ENCODE measurements at places on chromosomes 13 and 19.
A peak's percentile ranks its signal among the peaks of the same experiment; 100 is the strongest.

DNA sequence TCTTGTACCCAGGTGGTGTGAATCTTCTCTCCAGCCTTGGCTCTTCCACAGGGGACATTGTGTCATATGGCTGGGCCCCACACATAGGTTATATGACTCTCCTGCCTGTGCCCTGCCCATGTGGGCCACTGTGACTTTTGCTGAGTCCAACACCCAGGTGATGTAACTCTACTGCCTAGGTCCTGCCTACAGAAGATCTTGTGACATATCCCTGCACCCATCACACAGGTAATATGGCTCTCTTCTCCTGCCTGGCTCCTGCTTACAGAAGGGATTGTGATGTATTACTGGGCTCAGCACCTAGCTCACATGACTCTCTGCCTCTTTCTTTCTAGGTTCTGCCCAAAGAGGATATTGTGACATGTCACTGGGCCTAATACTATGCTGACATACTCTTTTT, 19.5 kb upstream of the ZNF429 start:
- DNase-seq: no peak

DNA sequence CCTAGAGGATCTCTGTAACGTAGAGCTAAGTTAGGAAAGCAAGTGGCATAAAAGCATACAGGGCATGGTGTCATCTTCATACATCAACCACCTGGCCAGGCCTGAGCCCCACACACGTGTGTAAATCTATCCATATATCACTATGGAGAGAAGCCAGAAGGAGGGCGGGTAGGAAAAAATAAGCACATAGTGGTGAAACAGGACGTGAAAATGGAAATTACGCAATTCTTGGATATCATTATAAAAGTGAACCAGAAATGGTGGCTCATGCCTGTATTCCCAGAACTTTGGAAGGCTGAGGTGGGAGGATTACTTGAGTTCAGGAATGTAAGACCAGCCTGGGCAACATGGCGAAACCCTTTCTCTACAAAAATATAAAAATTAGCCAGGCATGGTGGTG, 43.4 kb downstream of the PDCD5 start:
- no peak for DNase-seq

DNA sequence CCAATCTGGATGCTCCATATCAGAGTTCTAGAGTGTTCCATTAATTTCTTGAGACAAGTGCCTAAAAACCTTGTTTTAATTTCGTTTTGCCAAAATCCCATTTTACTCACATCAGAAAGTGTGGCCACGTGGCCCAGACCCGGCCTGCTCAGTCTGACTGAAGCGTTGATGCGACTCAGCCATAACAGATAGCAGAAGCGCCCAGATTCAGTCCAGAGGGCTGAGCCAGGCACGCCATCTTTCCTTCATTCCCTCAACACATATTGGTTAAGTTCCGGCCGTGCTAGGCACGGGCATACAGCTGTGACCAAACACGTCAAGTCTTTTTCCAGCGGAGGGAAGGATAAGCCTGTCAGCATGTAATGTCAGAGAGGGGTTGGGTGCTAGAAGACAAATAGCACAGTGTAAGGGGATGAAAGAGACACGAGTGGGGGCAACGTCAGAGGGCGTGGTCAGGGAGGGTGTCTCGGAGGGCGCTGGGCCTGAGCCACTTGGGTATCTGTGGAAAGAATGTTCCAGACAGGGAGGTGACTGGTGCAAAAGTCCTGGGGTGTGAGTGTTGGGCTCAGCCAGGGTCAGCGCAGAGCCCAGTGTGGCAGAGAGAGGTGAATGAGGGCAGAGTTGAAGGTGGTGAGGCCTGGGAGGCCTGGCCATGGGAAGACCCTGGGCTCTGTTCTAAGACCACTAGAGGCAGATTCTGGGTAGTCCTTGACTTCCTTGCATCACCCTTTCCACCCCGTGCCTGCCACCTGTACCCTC, 3.1 kb downstream of the F10 start:
- peak; percentile 8 for DNase-seq

GRCh38 chr13:97911311-97912138, 42.0 kb upstream of the IPO5 start:
- DNase-seq: no peak

DNA sequence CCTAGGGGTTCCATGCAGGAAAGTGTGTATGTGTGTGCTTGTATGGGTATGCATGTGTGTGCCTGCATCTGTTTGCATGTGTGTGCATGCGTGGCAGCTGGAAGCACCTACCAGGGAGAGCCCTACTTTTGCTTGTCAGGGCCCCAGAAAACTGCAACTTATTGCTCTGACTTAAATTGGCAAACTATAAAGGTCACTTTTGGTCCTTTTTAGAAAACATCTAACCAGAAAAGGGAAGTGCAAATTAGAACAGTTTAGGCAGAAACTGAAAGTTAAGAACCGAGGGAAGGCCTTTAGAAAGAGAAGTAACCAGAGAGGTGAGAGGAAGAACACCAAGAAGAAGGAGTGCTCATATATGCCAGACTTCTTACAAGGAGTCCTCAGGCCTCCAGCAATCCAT, 32.5 kb downstream of the DLEU7 start:
- no peak for DNase-seq

GRCh38 chr19:36771261-36772231, 1.1 kb downstream of the ZNF850 start:
- peak; percentile 79 for DNase-seq

- no peak for DNase-seq
These were observed 2.6 kb downstream of the GTF2F2 start for GRCh38 chr13:45122941-45123340.

- no peak for DNase-seq
These were observed 15.6 kb downstream of the TLE6 start for GRCh38 chr19:2992958-2993357.

DNA sequence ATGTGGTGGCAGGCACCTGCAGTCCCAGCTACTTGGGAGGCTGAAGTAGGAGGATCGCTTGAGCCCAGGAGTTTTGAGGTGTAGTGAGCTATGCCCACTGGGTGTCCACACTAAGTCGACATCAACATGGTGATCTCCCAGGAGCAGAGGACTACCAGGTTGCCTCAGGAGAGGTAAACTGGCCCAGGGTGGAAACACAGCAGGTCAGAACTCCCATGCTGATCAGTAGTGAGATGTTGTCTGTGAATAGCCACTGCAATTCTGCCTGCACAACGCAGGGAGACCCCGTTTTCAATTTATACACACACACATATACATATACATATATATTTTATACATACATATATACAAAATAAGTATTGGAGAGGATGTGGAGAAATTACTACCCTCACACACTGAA, 2.1 kb upstream of the ZNF224 start:
- DNase-seq: no peak

GRCh38 chr13:74661851-74662250, 527.6 kb upstream of the KLF12 start:
- DNase-seq: no peak

DNA sequence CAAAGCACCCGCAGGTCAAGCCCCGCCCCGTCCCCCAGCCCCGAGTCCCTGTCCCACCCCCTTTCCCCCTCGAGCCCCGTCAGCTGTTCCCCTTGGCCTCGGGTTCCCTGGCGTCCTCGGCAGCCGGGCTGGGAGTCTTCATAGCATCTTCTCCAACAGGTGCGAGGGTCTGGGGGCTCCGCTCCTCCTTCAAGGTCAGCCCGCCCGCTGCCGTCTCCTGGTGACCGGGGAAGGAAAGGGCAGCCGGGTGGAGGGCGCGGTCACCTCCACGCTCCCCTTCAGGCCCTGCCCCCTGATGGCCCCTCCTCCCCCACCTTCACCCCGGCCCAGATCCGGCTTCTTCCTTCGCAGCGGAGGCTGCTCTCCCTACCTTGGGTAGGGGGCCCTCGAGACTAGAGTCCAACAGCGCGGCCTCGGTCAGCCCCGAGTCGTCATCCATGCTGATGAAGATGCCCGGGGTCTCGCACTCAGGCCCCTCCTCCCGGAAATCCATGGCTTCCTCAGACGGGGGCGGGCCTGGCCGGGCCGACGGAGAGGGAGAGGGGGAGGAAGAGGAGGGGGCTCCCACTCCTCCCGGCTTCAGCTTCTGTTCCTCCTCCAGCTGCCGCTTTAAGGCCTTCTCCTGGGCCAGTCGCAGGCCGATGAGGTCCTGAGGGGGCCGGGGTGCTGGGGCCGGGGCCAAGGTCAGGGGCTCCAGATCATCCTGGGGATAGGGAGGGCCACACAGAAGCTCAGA, 541 bp upstream of the RSPH6A start:
- DNase-seq: peak; percentile 72

DNA sequence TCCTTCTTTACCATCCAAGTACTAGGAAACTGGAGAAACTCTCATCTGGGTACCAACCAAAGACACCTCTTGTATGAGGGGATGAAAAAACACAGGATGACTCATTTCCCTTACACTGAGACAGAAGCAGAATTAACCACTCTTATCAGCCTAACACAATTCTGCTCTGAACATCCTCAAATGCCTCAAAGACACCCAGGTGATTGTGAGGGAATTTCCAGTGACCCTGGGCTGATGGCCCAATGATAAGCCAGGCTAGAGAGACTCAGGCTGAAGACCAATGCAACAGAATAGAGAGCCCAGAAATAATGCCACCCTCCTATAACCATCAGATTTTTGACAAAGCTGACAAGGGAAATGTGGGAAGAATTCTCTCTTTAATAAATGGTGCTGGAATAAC, 7.0 kb downstream of the ZNF737 start:
- DNase-seq: no peak

- DNase-seq: no peak
These were observed 11.2 kb upstream of the KLF12 start for GRCh38 chr13:74145249-74145975.

GRCh38 chr13:44171156-44171555, 202.5 kb upstream of the SERP2 start:
- no peak for DNase-seq

GRCh38 chr19:3478409-3479176, 1.7 kb downstream of the SMIM24 start:
- no peak for DNase-seq

GRCh38 chr19:35123573-35123972, 8.0 kb downstream of the FXYD3 start:
- DNase-seq: peak; percentile 78

GRCh38 chr13:35979361-35979951, 151.7 kb downstream of the DCLK1 start:
- DNase-seq: peak; percentile 90

GRCh38 chr19:35045667-35046300, 4.3 kb downstream of the HPN start:
- no peak for DNase-seq

DNA sequence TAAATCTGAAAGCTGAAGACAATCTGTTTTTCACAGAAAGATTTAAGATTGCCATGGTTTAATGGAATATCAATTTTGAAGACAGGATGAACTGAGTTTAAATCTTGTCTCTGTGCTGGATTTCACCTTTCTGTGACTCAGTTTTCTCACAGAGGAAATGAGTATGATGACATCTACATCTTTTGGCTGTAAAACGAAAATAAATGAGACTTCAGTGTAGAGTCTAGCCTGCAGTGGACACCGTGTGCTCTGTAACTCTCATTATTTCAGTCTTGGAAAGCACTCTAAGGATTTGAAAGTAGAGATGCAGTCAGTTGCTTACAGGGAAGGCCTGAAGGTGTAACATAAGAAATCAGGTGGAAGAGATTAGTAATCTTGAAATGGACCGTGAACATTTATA, 150.4 kb downstream of the NALCN start:
- no peak for DNase-seq

DNA sequence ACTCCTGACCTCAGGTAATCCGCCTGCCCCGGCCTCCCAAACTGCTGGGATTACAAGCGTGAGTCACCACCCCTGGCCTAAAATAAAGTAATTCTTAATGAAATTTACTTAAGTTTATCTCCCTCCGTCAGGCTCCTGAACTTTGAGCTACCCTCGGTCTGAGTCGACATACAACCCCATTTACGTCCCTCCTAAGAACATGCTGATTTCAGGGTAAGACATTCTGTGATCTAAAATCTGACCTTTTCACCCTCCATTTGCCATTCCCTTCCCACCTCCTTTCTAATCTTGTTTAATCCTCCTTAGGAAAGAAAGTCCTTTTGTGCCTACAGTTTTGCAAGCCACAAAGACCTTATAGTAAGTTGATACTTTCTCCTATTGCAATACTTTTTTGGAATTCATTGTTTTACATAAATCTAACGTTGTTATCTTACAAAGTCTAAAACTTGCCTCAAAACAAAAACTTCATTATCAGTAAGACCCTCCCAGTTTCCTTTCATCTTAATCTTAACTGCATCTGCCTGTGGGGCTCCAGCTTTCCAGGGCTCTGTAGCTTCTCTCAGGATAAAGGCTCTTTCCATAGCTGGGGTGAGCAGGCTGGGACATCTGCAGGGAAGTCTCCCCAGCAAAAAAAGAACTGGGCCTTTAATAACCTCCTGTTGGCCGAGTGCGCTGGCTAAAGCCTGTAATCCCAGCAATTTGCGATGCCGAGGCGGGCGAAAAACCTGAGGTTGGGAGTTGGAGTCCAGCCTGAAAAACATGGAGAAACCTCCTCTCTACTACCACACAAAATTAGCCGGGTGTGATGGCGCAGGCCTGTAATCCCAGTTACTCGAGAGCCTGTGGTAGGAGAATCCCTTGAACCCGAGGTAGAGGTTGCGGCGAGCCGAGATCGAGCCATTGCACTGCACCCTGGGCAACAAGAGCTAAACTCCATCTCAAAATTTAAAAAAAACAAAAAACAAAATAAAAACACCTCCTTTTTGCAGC, 143.1 kb downstream of the ZNF737 start:
- DNase-seq: peak; percentile 28

DNA sequence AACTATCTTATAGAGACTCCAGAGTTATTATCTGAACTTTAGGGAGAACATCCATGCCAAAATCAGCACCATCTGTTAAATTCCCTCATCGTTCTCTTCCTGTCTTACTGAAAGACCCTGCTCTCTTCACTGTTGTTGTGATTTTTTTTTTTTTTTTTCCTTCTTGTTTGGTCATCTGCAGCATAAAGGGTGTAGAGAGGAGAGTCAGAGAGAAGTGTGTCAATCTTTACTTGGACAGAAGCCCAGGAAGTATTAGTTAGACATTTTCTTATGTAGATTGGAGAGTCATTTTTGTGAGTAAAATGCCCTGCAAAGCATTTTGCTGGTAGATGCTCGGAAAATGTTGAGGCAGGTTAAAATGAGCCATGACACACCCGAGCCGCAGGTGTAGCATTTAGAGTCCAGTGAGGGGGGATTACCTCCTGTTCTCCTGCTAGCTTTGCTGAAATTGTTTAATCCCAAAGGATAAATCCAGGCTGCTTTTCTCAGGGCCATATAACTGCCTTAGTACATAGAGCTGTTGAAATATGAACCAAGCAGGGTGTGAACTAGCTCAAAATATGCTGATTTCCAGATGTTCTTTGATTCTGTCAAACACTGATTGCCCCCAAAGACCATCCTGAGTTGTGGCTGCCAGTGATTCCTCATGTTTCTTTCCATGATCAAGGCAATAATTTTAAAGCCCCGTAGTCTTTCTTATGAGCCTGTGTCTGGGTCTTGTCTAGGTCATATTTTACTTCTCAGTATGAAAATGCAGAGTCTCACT, 143.5 kb downstream of the DCT start:
- DNase-seq: no peak

- no peak for DNase-seq
These were observed 17.1 kb downstream of the GPATCH1 start for GRCh38 chr19:33098055-33098534.

- peak; percentile 68 for DNase-seq
These were observed 8.1 kb downstream of the B3GLCT start for GRCh38 chr13:31207661-31208552.
